ENCODE measurements at places on chromosomes 7 and 10.

DNA sequence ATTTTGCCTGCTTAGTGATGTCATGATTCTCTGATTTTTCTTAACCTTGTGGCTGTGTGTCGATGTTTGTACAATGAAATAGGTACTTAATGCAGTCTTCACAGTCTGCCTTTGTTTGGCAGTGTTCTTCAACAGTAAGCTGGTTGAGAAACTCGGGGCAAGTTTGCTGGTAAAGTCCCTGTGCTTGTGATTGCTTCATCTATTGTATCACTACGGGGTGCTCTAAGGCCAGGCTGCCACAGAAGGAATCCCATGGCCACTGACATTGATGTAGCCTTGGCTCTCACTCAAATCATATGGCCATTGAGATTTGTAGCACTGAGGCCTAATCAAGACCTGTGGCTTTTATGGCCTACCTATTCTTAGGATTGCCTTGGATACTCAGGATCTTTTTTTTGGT is 33.5 kb upstream of the PRSS37 start:
- no peak for DNase-seq

- DNase-seq = no peak
Measured at GRCh38 chr7:30652132-30652531, 30.1 kb downstream of the CRHR2 start.

GRCh38 chr10:132408367-132408781 is 11.4 kb downstream of the PWWP2B start:
- DNase-seq = no peak

GRCh38 chr10:478471-479245 is 210.8 kb downstream of the DIP2C start:
- no peak for DNase-seq

DNA sequence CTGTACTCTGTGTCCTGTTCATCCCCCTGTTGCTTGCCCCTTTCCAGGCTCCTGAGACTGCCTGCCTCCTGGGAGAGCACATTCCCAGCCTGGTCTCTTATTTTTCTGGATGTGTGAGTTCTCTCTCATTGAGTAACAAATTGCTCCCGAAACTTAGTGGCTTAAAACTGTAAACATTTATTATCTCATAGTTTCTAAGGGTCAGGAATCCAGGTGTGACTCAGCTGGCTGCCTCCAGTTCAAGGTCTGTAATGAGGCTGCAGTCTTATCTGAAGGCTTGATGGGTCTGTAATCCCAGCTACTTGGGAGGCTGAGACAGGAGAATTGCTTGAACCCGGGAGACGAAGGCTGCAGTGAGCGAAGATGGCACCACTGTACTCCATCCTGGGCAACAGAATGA is 53.6 kb upstream of the PRR15 start:
- DNase-seq = no peak

DNA sequence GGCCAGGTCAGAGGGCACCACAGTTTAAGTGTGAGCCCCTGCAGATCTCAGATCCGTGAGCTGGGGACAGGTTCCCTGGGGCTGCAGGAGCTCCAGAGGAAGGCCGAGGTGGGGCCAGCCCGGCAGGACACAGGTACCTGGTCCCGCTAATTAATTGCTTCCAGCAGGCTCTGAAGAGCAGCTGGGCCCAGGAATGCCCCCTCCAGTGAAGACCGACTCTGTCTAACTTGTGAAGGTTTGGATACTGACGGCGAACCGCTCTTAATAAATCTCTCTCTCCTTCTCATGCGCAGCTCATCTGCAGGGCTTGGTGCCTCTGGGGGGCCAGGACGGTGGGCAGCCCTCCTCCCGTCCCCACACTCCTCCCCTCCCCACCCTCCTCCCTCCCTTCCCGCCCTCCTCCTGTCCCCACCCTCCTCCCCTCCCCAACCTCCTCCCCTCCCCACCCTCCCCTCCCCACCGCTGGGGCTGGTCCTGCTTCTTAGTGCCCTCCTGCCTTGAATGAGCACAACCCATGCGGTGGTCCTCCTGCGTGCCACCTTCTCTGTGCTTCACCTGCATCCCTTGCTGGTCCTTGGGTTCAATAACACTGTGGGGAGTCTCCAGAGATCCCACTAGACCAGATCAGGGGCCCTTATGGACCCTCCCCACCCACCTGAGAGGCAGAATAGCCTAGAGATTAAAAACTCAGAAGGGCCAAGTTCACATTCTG is 38.3 kb downstream of the PDGFA start:
- no peak for DNase-seq

- DNase-seq = no peak
Measured at GRCh38 chr7:135204341-135204749, 7.0 kb downstream of the WDR91 start.

GRCh38 chr10:82084904-82085303 is 209.9 kb downstream of the NRG3 start:
- no peak for DNase-seq

DNA sequence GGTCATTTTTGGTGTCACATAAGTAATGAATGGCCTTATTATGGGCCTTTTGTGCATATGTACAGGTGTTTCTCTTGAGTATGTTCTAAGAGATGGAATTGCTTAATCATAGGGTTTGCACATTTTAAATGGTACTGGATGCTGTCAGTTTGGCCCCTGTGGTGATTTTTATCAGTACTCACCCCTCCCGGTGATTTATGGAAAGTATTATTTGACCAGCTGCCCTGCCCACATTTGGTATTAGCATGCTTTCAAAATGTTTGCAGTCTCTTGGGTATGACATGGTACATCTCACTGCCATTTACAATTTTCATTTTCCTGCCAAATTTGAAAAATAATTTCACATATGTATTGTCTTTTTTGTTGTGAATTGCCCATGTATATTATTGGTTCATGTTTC is 427.7 kb downstream of the LRMDA start:
- no peak for DNase-seq

- no peak for DNase-seq
Measured at GRCh38 chr7:50446542-50446960, 3.6 kb downstream of the FIGNL1 start.

All from activated T-helper 9 cell treated with anti-CD3 and anti-CD28 coated beads, Interleukin-2, amount 50 U/mL, for 16 hours (primary cell).